Spinal cord (tissue), 10 donors: ENCODE measurements at places on chromosomes 2 and 18.
A peak's percentile ranks its signal among the peaks of the same experiment; 100 is the strongest.

GRCh38 chr2:46216213-46216612 lies 81.0 kb upstream of the EPAS1 start:
- DNase-seq, result no peak

DNA sequence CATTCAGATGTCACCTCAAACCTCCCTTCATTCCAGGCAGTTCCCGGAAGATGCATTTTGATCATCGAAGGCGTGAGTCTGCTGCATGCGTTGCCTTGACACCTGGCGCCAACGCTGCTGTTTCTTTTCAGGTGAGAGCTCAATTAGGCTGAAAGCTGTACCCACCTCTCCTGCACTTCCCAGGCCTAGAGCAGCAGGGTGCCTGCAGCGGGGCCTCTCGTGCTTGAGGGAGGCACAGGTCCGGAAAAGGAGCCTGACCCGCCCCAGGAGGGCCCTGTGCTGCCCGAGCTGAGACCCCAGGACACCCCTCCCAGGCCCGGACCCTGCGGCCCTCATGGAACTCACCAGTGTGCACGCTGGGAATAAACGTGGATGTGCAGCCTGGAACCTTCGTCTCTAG lies 31.4 kb upstream of the KCNG2 start:
- no peak for DNase-seq

- peak; percentile 50 for DNase-seq
These were observed 91.4 kb upstream of the TACR1 start for GRCh38 chr2:75290600-75291150.

- DNase-seq, result no peak
These were observed 23.9 kb downstream of the EFR3B start for GRCh38 chr2:25065768-25066167.

GRCh38 chr2:112725545-112726457 lies 5.0 kb downstream of the NT5DC4 start:
- DNase-seq, result no peak

GRCh38 chr18:6509832-6510231 lies 95.1 kb upstream of the L3MBTL4 start:
- no peak for DNase-seq

DNA sequence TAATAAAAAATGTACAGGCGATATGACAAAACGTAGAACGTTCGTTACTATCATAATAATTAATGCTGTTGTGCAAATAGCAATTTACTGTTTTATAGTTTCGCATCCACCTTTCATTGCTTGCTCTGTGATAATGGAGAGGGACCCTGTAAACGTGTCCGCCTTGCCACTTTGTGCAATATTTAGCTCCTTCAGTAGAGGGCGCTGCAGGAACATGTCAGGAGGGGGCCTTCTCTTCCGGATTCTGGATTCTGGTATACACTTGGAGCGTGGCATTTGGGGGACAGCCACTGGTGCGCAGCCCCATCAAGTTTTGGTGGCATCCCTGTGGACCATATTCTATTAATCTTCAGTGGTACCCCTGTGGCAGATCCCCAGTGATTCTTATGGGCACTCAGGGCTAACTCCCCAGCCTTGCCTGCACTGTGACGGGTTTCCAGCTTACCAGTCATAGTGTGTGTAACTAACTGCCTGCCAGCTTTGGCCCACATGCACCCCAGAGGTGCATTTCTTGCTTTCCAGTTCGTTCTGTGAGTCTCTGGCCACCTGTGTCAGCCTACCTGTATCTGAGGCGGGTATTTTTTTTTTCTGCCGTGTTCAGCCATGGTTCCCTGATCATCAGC lies 140.3 kb downstream of the CYRIA start:
- no peak for DNase-seq

DNA sequence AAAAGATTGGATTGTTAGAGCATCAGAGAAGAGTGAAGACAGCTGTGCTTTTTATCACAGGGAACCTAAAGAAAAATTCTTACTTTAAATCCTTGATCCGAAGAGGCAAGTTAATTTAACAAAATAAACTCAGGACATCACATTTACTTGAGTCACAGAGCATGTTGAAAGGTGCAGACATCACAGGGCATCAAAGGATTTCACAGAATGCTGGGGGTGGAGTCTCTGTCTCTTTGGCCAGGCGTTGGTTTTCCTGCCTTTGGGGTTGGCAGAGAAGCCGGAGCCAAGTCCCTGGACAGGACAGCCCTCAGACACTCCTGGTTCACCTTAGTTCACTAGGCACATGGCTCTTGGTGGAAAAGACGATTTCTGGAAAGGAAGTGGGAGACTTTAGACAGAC lies 56.3 kb downstream of the SH3RF3 start:
- no peak for DNase-seq

- DNase-seq, result no peak
These were observed 362.5 kb downstream of the ERBB4 start for GRCh38 chr2:212176151-212176550.

GRCh38 chr2:184644685-184645084 lies 46.4 kb downstream of the ZNF804A start:
- DNase-seq, result no peak

GRCh38 chr2:226608451-226608850 lies 191.2 kb downstream of the IRS1 start:
- DNase-seq, result no peak

DNA sequence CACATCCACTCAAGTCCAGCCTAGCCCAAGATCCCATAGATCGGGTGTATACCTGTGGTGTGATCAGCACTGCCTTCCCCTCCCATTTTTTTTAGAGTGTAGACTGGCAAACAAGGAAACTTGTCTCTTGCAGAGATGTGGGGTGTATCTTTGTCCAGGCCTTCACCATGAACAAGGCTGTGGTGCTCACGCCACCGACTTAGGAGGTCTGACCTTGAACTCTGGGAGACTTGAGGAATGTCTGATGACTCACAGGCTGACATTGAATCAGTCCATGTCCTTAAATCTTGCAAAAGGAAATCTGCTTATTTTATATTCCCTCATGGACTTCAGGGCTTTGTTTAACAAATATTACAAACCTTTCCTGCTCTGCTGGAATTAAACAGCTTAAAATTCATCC lies 4.5 kb upstream of the CTIF start:
- DNase-seq, result no peak

- DNase-seq, result no peak
These were observed 136.1 kb upstream of the PID1 start for GRCh38 chr2:229407170-229407569.

DNA sequence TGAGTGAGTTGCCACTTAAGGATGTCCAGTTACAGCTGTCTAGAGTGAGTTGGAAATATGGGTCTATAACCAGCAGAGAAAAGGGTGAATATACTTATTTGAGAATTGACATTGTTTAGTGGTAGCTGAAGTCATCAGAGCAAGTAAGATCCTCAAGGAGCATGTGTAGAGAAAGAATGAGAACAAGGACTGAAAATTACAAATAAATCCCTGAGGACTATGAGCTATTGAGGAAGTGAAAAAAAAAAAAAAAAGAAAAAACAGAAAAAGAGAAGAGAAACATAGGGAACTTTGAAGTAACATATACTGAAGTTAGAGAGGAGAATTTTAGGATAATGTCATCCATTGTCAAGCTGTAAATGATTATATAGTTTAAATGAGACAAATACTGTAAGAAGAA lies 134.0 kb upstream of the CCDC68 start:
- DNase-seq, result no peak

GRCh38 chr2:201150454-201151020 lies 32.4 kb upstream of the CASP10 start:
- DNase-seq, result no peak

DNA sequence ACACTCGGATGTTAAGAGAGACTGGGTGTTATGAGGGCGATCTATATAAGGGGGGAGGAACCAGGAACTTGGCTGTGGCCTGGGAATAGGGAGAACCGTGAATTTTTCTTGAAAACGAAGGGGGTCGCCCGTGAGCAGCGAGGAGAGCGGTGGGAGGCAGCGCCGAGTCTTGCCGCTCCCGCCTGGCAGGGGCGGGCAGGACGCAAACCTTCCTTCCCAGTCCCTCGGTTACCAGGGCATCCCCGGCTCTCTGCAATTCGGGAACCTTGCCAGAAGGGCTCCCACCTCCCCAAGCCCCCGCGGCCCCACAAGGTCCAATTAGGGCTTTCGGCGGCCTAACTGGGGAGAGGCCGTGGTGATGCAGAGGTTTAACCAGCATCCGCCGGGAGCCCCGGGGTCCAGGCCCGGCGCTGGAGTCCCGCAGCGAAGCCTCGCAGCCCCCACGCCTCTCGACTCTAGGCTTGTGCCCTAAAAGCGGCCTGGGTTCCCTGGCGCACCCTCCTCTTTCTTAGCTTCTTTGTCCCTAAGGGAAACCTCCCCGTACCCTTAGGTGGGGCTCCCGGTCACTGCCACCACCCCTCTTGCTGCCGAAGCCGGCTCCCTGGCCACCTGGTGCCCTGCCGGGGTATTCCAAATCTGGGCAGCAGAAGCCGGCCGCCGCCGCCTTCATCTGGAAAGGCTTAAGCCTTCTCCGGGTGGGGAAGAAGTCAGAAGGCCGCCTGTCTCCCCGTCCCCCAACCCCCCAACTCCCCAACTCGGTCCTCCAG lies 680 bp upstream of the FHOD3 start:
- DNase-seq, result peak; percentile 92

DNA sequence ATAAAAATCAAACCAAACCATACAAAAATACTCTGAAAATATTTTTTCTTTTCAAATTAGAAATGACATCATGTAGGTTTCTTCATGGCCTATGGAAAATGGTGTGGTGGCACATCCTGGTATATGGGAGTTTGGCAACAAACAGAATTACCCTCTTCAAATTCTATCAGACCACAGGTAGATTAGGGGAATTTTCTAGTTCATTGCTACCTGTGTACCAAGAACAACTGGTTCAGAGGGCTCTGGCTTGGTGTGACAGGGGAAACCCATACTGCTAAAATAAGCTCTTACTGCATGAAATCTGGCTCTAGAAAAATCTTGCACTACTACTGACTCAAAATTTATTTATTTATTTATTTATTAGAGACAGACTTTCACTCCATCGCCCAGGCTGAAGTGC lies 63.4 kb upstream of the PELI1 start:
- no peak for DNase-seq
